Stimulated activated CD8-positive, alpha-beta memory T cell treated with anti-CD3 and anti-CD28 coated beads, Interleukin-4, amount 100 ng/mL, for 1 hour (primary cell): ENCODE measurements at places on chromosomes 2 and 18.

DNA sequence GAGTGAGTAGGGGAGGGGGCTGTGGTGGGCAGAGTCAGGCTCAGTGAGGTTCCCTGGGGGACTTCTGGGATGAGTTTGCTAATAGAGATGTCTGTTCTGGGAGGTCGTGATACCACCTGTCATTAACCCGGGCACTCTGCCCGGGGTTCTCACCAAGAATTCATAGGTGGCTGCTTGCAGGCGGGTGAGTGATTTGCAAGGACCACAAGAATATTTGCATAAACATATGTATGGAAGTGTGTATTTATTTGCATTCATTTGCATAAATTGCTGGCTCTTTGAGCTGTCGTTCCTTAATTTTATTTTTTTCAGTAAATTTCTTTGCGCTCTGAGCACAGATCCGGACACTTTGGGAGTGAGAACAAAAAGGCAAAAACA is 260.0 kb downstream of the ATAD2B start:
- DNase-seq: no peak

- no peak for DNase-seq
These were observed 448.9 kb upstream of the SLC14A2 start for GRCh38 chr18:45166341-45166835.

DNA sequence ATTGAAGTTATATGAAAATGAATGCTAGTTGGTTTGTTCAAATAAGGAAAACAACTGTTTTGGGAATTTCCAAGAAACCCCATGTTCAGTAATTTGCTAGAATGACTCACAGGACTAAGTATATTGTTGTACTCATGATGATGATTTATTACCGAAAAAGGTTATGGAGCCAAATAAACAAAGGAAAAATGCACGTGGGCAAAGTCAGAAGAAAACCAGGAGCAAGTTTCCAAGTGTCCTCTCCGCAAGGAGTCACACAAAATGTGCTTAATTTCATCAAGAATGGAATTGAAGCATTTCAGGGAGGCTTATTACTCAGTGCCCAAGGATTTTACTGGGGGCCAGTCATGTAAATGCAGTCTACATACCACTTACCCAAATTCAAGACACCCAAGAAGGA is 1652.4 kb upstream of the TMEFF2 start:
- DNase-seq: no peak

- DNase-seq: no peak
These were observed 50.7 kb downstream of the SFXN5 start for GRCh38 chr2:73020657-73021370.

GRCh38 chr2:53127061-53127650 is 640.4 kb upstream of the CHAC2 start:
- no peak for DNase-seq

DNA sequence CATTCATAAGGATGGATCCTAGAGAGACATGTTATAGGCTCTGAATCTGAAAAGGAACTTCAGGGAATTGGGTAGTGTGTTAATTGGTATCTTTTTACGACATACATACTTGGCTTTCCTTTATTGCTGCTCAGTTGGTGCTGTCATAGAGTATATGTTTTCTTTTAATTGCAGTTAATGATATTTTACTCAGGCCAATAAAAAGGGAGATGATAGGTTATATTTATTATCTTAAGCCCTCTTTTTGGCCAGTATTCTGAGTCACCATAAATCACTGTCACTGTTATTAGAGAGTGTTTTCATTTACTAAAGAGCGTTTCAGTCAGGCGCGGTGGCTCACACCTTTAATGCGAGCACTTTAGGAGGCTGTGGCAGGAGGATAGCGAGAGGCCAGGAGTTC is 47.6 kb downstream of the RALBP1 start:
- no peak for DNase-seq

DNA sequence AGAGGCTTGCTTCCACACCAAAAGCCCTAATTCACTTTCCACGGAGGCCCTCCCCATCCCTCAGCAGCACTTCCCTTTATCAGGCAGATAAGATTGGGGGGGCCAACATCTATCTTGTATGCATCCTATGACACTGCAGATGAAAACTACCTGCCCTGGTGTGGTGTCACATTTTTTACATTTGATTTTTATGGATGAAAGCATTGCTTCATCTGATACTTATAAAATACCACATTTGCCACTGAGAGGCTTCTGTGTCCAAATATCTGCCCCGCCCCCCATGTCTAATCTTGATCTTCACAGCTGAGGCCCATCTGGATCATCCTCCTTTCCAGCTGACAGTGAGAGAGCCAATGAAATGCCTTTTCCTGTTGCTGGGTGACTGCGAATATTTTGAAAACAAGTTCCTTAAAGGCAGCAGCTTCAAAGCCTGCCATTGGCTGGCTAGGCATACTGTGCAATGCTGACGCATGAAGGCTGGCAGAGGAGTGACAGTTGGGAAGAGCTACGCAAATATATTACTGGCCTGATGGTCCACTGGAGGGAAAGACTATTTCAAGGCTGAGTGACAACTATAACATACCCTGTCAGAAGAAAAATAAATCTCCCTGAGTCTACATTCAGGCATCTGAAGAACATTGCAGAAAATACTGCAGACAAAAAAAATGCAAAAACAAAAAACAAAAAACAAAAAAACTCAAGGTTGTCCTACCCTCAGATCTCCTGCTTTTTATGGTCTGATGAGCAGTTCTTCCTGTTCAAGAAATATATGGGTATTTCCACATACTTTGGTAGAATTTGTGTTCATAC is 318.7 kb downstream of the PDE11A start:
- DNase-seq: no peak

DNA sequence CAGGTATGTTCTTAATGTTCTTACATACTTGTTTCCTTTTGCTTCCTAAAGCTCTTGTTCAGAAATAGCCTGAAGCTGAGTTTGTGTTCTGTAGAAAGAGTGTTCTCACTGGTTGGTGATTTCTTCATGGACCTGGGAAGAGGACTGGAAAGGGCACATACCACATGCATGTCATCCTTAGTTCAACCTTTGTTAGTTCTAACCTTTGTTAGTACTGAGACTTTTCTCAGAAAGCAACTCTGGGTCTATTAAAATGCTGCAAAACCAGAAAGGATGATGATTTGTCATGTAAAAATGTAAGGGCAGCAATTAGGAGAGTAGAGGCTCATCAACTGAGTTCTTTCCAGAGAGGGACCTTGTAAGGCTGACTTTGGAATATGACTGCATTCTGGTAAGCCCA is 2.5 kb upstream of the FAP start:
- DNase-seq: no peak

GRCh38 chr2:231926761-231927565 is 767 bp upstream of the NPPC start:
- DNase-seq: no peak

DNA sequence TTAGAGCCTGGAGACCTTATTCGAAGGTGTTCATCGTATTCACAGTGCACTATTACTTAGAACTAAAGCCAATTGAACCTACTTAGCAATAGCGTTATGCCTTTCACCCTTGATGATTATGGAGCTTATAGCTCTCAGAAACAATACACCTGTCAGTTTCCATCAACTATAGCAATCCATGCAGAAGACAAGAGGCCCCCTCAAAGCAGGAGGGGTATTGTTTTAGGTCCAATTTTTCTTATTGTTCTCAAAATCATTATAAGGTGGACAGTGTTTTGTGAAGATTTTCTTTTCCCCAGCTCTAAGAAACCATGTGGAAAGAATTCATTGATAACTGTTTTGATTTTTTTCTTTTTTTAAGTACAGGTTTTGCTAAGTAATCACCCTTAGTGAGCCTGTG is 135.5 kb downstream of the MEIS1 start:
- no peak for DNase-seq

DNA sequence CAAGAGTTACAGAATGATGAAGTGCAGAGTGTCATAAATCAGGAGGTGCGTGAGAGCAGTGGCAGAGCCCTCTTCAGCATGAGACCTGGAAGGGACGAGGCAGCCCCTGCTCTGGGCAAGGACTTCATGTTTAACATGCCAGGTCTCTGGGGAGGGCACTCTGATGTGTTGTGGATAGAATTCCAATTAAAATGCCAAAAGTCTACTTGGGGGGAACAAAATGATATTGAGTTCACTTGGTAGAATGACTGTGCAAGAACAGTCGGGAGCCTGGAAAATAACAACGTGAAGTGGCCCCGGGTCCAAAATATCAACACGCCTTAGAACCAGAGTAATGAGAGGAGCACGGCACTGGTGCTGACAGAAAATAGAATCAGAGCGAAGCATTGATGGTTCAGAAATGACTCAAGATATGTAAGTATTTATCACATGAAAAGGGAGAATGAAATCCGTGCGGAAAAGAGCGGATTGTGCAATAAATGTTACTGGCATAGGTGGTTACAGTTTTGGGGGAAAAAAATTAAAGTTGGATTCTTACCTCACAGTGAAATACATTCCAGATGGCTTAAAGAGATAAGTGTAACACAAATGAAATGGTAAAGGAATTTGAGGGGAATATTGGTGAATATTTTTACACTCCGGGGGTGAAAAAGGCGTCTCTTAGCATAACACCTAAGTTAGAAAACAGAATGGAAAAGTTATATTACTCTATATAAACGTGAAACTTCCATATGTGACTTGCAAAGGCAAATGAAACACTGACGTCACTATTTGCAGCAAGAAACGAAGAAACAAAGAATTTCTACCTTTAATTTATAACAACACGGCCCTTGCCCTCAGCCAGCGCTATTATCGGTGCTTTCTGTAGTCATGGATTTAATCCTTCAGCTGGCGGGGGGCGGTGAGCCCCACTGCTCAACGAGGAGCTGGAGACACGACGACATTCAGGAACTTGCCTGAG is 159.4 kb upstream of the TWIST2 start:
- no peak for DNase-seq

DNA sequence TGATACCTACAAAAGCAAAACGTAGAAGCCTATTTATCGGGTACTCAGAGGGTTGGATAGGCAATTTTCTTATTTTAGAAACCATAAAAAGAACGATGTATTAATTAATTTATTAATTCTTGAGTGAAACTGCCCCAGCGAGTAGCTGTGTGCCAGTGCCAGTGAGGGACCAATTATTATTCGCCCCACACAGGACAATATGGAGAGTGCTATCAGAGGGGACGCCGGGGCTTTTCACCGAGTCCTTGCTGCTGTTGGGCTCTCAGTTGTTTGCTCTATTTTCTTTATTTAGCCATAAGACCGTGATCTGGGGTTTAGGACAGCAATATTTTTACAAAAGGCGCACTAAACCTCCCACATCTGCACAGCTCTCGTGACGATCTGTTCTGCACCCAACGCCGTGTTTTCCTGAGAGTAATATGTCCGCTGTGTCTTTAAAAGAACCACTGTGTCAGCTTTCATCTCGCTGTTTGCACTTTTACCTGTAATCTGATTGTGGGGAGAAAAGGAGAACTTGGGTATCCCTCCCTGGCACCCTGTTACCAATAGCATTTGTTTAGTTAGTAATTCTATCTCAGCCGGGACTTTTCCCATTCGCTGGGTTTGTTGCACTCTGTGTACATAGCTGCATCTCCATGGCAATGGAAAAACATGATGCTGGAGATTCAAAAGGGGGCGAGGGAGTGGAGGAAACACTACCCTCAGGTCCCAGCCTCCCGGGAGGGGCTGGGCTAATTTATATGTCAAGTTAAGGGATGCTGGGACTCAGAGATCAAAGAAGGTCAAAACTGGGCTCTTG is 30.1 kb upstream of the ZNF516 start:
- DNase-seq: no peak

GRCh38 chr2:239169311-239170048 is 231.3 kb downstream of the HDAC4 start:
- DNase-seq: no peak

GRCh38 chr2:23658466-23658942 is 268.4 kb downstream of the ATAD2B start:
- DNase-seq: no peak

GRCh38 chr18:4004183-4004829 is 450.8 kb downstream of the DLGAP1 start:
- DNase-seq: no peak

- no peak for DNase-seq
These were observed 53.6 kb downstream of the ACVR1 start for GRCh38 chr2:157822533-157822932.

GRCh38 chr18:56407646-56408180 is 230.7 kb downstream of the TXNL1 start:
- no peak for DNase-seq

GRCh38 chr18:46437061-46437460 is 220.0 kb downstream of the LOXHD1 start:
- DNase-seq: no peak

DNA sequence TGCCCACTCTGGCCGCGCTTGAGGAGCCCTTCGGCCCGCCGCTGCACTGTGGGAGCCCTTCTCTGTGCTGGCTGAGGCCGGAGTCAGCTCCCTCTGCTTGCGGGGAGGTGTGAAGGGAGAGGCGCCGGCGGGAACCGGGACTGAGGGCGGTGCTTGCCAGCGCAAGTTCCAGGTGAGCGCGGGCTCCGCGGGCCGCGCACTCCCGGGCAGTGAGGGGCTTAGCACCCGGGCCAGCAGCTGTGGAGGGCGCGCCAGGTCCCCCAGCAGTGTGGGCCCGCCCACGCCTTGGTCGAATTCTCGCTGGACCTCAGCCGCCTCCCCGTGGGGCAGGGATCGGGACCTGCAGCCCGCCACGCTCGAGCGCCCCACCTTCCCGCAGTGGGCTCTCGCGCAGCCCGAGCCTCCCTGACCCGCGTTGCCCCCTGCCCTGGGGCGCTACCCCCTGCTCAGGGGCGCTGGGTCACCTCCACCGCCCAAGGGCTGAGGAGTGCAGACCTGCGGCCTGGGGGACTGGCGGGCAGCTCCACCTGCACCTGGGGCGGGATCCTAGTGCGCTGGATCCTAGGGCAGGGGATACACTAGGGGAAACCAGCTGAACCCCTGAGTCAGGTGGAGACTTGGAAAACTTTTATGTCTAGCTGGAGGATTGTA is 97.3 kb downstream of the CD8B2 start:
- DNase-seq: no peak

DNA sequence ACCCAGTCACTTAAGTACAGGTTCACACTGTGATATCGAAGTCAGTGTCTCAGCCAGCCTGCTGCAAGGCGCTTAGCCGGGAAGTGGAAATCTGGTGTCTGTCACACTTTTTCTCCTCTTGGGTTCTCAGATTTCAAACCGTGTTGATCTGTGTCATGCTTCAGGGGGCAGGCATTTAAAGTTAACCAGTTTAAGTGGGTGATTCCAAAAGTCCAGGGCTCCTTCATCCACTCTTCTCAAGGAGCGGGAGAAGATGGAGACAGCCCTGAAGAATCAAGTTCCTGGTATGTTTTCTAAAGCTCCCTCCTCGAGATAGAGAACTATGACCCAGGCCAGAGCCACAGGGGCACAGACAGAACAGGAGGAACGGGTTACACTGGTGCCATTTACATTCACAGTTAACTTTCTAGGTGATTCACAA is 331.7 kb downstream of the GBX2 start:
- no peak for DNase-seq

- DNase-seq: no peak
These were observed 18.6 kb downstream of the ARL4C start for GRCh38 chr2:234478121-234478858.
